ENCODE measurements at places on chromosomes 11 and 22.

GRCh38 chr11:24900960-24901549, 404.2 kb downstream of the LUZP2 start:
- DNase-seq = no peak

GRCh38 chr11:47233051-47233450, 15.6 kb downstream of the ACP2 start:
- no peak for DNase-seq

DNA sequence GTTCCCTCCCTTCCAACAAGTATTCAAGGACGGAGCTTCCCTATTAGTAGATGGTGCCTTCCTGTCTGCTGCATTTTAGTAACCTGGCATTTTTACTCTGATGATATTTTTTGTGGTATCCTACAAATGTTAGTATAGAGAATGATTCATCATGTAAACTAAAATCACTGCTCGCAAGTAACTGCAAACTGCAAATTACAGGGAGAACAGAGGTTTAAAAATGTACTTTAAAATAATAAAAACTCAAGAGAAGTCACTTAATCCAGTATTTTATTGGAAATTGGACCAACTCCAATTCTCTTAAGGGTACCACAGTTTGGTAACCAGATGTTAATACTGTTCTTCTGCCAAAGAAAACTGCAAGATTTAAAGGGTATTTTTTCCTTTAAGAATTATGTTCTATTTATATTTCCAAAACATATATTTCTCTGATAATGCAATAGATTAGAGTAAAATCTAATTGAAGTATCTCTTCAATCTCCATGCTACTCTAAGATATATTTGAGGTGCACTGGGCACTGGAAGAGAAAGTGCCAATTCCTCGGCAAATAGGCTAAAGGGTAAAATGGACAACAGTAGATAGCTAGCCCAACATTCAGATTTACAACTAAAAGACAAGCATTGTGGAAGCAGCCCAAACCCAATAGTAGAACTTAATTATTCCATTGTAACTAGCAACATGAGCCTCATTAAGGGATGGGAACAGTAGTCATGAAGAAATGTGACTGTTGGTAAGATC, 298.0 kb downstream of the TTC28 start:
- no peak for DNase-seq

DNA sequence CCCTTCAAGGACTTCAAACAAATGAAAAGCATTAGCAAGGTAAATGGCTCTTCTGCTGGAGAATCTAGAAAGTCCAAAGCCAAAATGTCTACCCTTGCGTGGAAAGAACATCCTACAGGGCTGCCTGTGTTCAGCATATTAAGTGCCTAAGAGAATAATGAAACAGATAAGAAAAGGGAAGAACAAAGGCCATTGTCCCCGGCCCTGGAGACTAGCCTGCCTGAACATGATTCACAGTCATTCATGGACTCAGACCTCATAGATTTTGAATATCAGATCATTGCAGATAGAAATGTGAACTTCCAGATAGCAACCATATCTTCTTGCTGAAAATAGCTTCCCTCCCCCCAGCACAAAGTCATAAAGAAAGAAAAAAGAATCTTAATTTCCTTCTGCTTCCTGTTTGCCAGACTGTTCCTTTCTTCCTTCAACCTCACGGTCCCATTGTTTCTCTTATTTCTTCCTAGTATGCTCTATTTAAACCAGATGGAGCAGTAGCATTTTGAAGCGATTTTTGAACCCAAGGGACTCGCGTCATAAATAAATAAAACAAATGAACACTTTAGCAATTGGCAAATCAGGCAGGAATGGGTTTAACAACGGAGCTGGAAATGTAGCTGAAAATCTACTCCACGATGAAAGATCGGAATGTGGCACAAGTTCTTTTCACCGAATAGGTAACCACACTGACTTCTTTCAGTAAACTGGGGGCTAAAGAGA, 408.2 kb upstream of the CCDC90B start:
- DNase-seq = no peak

- no peak for DNase-seq
Measured at GRCh38 chr11:130653838-130654636, 205.6 kb downstream of the ADAMTS15 start.

GRCh38 chr11:57498540-57498939, 17.0 kb downstream of the SLC43A1 start:
- no peak for DNase-seq

DNA sequence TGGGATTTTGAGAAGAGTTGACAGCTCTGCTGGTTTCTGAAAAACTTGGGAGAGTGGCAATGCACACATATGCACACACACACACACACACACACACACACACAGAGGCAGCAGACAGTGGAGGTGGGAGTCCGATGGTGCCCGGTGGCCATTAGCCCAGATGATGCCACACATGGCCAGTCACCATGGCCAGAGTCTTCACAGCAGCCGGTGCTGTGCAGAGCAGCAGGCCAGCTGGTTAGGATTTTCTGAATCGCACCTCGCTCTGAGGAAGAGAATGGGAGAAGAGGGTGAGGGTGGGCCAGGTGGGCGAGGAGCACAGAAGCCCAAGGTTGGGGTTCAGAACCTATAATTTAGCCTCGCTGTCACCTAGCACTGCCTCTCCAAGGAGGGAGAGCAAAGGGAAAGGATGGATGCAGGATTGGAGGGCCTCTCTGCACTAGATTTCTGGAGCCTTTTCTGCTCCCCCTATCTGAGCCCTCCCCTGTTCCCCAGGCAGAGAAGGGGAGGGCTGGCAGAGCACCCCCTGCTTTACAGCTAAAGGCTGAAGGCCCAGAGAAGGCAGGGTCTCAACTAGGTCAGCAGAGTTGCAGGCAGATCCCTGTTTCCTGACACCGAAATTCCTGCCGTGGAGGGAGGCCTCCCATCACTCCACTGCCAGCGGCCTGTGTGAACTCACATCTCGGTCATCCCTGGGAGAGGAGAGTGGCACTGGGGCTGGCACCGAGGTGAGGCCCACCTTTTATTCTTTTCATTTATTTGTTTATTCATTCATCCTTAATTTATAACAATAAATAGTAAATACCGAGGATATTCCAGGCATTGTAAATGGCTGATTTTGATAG, 25.8 kb upstream of the FXYD6 start:
- no peak for DNase-seq

DNA sequence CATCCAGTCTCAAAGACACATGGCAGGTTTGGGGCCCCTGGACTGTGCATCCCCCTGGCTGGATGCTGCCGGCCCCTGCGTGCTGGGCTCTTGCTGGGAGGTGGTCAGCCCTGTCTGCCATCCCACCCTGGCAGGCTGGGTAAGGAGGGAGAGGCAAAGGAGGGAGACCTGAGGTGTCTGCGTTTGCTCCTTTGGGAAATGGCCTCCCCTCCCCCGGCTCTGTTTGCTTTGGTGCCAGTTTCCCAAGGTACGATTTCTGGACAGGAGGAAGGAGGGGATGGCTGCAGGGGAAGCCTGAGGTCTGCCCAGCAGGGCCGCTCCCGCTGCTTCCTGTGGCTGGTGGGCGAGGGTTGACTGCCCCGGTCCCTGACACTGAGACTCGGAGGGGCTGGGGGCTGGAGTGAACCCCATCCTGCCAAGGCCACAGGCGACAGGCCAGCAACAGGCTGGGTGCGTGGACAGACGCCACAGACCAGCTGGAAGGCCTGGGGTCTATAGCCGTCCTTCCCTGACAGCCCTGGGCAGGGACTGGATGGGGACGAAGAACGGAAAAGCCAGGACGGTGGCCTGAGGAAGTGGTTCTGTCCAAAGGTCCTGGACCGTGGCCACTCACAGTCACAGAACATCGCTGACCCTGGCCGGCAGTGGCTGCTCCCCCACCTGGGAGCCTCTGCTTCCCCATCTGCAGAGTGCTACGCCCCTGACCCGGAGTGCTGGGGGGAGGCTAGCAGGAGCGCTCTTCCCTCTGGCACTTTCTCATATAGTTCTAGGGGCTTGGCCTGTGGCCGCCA, 38.0 kb downstream of the OSBPL5 start:
- DNase-seq = no peak

GRCh38 chr22:19732403-19733113, 9.2 kb downstream of the GP1BB start:
- no peak for DNase-seq

- no peak for DNase-seq
Measured at GRCh38 chr11:84865257-84865656, 761.9 kb downstream of the DLG2 start.

DNA sequence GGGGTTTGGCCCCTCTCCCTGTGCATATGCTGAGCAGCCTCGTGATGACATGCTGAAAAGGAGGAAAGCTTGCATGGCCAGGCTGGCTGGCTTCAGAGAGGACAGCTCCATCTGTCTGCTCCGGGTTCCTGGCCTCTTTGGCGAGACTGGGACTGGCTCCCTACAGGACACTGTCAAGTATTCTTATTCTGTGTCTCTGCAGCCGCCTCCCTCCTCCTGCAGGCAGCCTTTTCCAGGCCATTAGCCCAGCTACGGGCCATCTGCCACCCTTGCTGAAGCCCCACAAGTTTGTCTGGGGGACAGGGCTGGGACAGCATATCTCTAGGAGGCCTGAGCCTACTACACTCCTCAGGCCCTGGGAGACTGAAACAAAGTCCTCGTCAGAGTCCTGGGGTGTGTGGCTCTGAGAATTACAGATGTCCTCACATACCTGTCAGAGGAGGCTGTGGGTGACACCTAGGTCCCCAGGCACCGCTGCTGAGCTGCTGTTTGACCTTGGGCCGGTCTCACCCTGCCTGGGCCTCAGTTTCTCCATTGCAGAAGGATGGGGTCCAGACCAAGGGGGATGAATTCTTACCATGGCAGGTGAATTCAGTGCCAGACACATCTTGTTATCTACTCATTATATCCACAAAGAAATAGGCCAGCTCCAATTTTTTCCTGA, 11.0 kb downstream of the MRGPRG start:
- DNase-seq = no peak

DNA sequence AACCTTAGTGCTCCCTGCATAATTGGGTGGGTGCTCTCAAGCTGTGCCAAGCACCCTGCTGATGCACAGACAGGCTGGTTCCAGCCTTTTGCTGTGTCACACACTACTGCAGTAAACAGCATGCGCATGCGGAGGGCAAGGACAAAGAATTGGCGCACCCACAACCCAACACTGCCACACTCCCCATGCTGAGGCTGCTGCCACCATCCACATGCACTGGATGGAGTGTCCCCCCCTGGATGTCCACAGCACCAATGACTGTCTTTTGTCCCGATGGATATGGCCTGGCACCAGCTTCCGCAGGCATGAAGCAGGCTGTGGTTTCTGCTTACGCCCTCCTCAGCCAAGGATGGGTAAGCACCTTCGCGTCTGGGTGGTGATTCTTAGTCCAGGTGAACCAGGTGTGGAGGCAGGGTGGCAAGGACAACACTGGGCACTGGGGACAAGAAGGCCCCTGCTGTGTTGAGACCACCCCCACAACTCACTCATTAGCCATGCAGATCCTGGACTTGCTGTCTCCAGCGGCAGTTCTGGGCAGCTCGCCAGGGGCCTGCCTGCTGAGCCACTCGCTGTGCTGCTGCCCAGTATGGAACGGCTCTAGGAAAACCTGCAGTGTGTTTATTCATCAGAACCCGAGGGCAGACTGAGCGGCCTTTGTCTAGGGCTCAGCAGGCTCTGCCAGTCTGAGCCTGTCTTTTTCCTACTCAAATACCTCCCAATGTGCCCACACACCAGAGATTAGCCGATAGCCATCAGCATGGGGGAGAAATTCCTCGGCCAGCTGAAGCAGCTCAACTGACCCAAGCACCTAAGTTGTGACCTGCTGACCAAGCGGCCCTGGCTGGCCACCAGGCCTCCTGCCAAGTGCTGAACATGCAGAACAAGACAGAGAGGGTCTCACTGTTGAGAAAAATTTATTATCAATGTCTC, 8.2 kb upstream of the NAP1L4 start:
- no peak for DNase-seq

GRCh38 chr11:65788821-65789220, 2.0 kb downstream of the OVOL1 start:
- no peak for DNase-seq

GRCh38 chr11:3616721-3617460, 24.9 kb downstream of the ART5 start:
- no peak for DNase-seq

DNA sequence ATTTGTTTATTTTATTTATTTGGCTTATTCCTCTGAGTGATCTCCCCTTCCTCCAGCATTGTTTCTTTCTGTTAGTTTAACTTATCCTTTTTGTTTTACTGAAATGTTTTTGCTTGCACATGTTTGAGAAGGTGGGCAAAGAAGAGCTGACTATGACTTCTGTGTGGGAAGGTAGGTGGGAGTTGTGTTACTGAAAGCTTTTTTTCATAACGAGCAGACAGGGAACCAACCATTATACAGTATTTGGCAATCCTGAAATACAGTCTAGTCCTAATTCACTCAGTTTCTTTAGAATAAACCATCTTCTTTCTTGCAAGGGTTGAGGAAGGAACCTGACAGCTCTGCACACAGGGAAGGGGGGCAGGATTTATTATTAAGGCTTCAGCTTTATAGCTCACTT, 37.0 kb upstream of the PAK1 start:
- no peak for DNase-seq

- DNase-seq = no peak
Measured at GRCh38 chr11:75510004-75510722, 15.6 kb downstream of the GDPD5 start.

- peak; percentile 85 for DNase-seq
Measured at GRCh38 chr22:31290494-31291471, 1.5 kb downstream of the PIK3IP1 start.

GRCh38 chr11:71249301-71249700, 3.1 kb downstream of the SHANK2 start:
- DNase-seq = no peak

GRCh38 chr11:31974366-31975136, 116.3 kb upstream of the RCN1 start:
- no peak for DNase-seq

- DNase-seq = no peak
Measured at GRCh38 chr22:48744967-48745841, 1082.5 kb downstream of the BRD1 start.

- DNase-seq = no peak
Measured at GRCh38 chr11:43392713-43393112, 34.0 kb downstream of the TTC17 start.

GRCh38 chr22:37244114-37244921, at the start of gene RAC2:
RAC2 (minus strand) TSS chr22:37244269; CDS start chr22:37244148, 121 bp downstream.
- peak; percentile 84 for DNase-seq

GRCh38 chr11:129373489-129373953, 2.1 kb upstream of the BARX2 start:
- DNase-seq = no peak

DNA sequence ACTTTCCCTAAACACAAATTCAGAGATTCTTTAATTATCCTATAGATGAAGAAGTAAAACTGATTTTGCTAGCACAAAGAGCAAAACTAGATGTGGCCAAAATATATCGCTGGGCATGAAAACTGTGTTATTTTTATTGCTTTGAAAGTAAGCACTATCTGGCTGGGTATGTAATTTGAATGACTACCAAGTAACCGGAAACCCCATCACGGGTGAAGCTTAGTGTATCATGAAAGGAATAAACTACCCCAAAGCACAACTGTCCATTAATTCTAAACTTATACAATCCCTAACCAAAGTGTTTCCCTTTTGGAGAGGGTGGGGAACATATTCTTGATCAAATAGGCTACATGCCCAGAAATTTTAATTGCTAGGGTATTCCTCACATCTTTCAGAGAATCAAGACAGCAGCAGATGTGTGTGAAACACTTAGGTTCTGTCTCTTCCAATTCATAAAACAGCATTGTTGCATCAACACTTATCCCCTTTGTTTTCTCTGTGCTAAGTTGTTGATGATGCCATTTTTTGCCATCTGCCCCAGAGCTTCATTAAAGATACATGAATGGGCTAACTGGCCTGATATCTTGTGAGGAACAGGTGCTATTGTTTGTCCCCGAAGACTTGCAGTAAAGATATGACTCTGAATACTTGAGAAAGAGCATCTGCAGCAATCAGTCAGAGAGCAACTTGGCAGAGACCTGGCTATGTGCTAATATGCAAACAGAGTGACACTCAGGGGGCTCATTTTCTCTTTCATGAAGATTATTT, 238.2 kb downstream of the SOX6 start:
- DNase-seq = no peak
